Brain (organoid and tissue), 16 donors: ENCODE measurements at places on chromosomes 6 and 20. TPM values are rescaled to one million over a fixed set of nuclear protein-coding genes. Genes with fewer than 3 reads are reported as not detected.

DNA sequence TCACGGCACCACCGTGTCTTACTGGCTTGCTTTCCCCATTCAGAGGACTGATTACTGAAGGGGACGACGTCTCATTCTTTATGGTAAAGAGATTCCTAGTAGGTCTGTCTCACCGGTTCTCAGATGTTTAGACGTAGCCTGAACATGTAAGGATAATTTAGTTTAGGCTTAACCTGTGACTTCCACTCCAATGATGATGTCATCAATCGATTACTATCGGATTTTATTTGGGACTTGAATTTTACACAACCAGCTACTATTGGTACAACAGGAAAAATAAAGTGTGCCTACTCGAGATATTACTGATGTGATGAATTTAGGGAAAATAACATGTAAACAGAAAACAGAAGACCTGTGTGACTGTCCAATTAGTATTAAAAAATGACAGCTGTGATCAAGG, 4.5 kb upstream of the SSR1 start:
- DNase-seq: no peak

GRCh38 chr6:22313796-22314195, 17.0 kb upstream of the PRL start:
- DNase-seq: no peak

- DNase-seq: no peak
Measured at GRCh38 chr6:91487696-91488392, 901.0 kb upstream of the MAP3K7 start.

GRCh38 chr20:19660808-19661378, 97.2 kb upstream of the RIN2 start:
- DNase-seq: no peak

GRCh38 chr6:80163754-80164187, 57.3 kb downstream of the BCKDHB start:
- no peak for DNase-seq

GRCh38 chr20:51380401-51381385, 161.8 kb downstream of the NFATC2 start:
- no peak for DNase-seq

DNA sequence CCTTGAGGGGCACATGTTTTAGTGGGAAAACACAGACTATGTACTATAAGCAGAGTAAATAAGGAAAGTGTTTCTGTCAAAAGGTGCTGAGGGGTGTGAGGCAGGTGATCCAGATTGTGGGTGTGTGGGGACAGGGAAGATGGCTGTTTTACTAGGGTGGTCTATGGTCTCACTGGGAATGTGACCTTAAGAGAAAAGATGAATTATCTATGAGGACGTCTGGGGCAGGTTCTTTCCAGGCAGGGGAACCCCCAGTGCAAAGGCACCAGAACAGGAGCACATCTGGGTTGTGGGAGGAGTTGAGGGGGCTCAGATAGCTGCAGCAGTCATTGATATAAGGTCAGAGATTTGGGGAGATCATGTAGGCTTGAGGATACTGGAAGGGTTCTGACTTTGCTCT, 18.2 kb upstream of the POLR1H start:
- no peak for DNase-seq

DNA sequence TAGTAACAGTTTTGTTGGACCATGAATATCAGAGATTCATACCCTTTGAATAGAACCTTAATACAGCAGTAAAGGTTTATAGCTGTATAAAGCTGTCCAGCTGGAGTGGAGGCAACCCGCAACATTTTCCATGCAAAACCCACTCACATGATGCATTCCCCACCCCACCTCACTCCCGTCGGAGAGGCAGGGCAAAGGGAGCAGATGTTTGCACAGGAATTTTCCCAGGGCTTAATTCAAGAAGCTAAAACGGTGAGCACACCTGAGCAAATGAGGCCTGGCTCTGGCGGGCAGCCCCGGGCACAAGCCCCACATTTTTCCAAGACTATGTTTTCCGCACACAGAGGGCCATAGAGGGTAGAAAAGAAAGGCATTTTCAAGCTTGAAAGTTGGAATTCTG, 191.7 kb downstream of the FOXC1 start:
- no peak for DNase-seq

HM13 gene
- polyA plus RNA-seq: 169 TPM

HCRTR2 gene
- polyA plus RNA-seq: not detected

HIVEP2 gene
- 4.7 TPM for polyA plus RNA-seq

SLC26A8 gene
- polyA plus RNA-seq: 0.14 TPM
